ENCODE measurements at places on chromosomes 6 and 20.

GRCh38 chr6:26029857-26030653 lies 57.2 kb upstream of the HFE start:
- no peak for DNase-seq

- DNase-seq: no peak
Observed at GRCh38 chr20:5526516-5526915, 209.8 kb upstream of the PROKR2 start.

- DNase-seq: no peak
Observed at GRCh38 chr6:34743625-34744293, 13.5 kb upstream of the SNRPC start.

DNA sequence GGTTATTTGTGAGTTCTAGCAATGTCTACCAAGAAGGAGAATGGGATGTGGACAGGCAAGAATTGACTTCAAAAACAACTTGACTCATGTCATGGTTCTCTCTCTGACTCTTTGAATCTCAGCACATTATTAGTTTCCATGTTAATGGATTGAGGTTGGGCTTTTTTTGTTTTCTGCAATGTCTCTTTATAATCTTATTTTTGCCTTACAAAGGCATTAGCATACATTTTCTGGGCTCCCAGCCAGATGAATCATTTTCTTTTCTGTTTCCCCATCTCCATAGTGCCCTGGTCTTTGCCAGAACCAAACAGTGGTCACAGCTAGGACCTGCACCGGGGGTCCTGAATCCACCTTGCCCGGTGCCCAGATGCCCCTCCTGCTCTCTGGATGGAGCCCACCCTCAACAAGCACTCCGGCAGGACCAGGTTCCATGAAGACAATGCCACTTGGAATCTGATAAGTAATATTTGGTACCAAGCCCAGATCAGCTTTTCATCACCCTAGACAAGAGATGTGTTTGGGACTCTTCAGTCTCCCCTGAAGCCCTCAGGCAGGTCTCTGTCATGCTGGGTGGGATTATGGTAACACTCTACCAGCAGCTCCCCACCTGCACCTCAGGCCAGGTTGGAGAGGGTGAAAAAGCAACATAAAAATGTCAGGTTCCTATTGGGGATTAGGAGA lies 266.7 kb upstream of the SULF2 start:
- no peak for DNase-seq

- DNase-seq: no peak
Observed at GRCh38 chr6:118203545-118203944, 296.5 kb downstream of the SLC35F1 start.

Data from iPS-NIHi11 (cell line).